ENCODE measurements at places on chromosomes 7 and 10.
A peak's percentile ranks its signal among the peaks of the same experiment; 100 is the strongest.

DNA sequence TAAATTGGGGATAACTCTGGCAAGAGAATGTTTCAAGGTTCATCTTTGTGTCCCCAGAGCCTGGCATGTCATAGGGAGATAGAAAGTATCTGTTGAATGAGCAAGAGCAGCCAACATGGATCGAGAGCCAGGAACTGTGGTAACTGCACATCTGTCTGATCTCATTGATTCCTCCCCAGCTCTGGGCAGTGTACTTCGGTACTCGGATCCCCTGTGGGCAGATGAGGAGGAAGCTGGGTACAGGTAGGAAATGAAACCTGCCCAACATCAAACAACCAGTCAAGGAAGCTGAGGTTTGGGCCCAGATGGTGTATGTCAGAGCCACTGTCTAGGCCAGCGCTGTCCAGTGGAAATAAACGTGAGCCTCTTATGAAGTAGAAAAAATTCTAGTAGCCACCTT lies 76.4 kb downstream of the GRK5 start:
- DNase-seq: peak; percentile 33

DNA sequence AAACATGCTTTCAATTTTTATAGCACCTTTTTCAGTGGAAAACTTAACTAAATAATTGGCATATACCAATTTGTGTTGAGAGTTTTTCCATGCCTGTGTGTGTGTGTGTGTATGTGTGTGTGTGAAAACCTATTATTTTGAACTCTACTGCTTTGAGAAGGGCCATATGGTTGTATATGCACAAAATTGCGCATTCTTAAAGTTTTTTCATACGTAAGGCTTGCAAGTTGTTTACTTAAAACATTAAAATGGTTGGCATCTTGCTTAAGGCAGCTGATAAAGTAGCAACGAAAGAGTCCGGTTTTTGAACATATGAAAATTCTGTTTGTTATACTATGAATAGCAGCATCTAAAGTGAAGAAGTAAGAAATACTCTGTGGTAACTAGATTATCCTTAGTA lies 84.1 kb downstream of the HDAC9 start:
- DNase-seq: no peak

DNA sequence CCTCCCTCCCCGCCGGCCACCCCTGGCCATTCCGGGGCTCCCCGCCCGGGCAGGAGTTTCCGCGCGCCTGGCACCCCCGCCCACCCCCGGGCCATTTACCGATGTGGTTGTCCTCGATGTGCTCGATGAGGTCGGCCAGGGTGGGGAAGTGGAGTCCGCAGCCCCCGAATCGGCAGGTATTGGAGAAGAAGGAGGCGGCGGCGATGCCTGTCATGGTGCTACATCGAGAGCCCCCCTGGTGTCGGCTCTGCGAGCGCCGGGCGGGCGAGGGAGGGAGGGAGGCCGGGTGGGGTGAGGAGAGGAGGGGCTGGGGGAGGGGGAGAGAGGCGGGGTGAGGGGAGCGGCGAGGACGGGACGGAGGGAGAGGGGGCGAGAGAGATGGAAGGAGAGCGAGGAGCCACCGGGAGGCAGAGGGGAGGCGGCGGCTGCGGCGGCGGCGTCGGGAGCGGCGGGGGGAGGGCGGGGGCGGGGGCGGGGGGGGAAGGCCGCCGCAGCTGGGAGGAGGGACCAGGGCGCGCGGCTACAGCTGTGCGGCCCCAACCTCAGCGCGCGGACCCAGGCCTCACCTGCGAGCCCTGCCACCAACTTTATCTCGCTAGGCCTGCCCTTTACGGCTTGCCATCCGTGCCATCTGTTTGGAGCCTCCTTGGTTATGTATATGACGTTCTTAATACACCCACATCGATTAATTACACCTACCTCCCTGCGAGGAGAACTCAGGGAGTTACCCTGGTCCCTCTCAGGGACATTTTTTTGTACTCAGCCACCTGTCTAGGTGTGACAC lies at the start of gene JAZF1:
Gene JAZF1 (minus strand): TSS at position 432 of the 784 bp plus-strand sequence.
- DNase-seq: peak; percentile 54

DNA sequence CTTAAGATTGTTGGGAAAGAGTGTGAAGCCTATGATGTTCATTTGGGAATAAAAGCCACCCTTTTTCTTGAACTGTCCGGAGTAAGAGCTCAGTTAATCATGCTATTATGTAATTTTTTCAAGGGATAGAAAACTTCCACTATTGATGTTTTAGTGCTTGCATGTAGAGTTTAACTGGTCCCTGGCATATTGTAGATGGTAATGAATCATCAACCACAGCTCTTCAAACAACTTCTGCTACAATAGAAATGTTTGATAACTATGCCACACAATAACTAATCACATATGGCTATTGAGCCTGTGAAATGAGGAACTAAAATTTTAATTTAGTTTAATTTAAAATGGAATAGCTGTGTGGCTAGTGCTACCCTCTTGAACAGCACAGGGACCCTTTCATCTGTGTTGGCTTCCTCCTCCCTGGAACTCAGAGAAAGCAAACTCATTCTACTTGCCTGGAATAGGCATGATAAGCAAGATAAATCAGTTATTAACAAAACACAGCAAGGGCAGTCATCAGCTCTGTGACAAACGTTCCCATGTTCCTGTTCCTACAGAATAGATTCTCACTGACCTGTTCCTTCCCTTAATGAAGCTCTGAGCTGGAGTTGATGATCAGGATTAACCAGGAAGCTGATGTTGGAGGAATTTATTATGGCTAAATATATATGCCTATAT lies 4.9 kb upstream of the SRI start:
- DNase-seq: no peak

- no peak for DNase-seq
These were observed 214.9 kb downstream of the KCNMA1 start for GRCh38 chr10:77422491-77423338.

GRCh38 chr10:106474876-106475275 lies 689.6 kb downstream of the SORCS1 start:
- no peak for DNase-seq

DNA sequence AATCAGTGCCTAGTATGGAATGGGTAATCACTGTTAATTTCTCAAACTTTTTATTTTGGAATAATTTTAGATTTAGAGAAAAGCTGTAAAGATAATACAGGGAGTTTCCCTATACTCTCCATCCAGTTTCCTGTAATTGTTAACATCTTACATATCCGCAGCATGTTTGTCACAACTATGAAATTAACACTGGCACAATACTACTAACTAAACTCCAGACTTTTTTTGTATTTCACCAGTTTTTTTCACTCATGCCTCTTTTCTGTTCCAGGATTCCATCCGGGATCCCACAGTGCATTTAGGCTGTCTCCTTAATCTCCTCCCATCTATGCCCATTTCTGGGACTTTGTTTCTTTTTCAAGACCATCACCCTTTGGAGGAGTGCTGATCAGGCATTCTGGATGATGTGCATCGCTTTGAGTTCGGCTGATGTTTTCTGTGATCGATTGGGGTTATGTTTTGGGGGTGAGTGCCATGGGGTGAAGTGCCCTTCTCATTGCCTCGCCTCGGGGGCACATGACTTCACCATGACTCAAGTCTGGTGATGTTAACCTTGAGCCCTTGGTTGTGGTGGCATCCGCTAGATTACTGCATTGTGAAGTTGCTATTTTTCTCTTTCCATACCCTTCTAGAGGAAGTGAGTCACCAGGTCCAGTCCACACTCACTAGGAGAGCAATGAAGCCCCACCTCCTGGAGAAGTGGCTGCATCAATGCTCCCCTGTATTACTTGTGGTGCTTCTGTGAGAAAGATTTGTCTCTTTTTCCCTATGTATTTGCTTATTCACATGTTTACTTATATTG lies 43.9 kb upstream of the GRB10 start:
- no peak for DNase-seq

- DNase-seq: no peak
These were observed 23.9 kb downstream of the UNC5B start for GRCh38 chr10:71236286-71236685.

DNA sequence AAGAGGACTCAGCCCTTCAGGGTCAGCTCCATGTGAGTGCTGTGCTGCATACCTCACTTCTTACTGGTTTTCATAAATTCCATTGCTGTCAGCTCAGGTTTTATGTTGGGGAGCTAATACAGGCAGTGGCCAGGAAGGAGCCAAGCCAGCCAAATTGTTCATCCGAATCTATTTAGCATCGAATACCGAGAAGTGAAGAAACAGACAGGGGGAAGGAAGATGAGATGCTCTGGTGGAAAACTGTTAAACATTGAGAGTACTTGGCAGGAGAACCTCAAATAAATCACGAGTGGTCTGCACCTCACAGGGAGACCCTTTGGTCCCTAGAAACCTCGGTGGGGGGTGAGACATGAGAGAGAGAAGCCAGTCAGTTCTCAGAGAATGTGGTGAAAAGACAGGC lies 196.0 kb upstream of the TMEM72 start:
- DNase-seq: no peak
